Smooth muscle cell of trachea (primary cell): ENCODE measurements at places on chromosomes 6 and 20. TPM values are rescaled to one million over a fixed set of nuclear protein-coding genes. Genes with fewer than 3 reads are reported as not detected.

JPH2 gene
- under 0.01 and 0.50 TPM in 2 replicates for total RNA-seq

PNISR gene
- total RNA-seq = 64.5 and 100 TPM in 2 replicates

PKIB gene
- total RNA-seq = 2.6 and 11.1 TPM in 2 replicates

CD109 gene
- total RNA-seq = 34.1 and 98.2 TPM in 2 replicates

SLC22A16 gene
- 0.15 TPM in 1 of 2 replicates, not detected in the other for total RNA-seq

RAB44 gene
- under 0.01 TPM in 2 replicates for total RNA-seq

ARFGEF3 gene
- 0.17 and 0.44 TPM in 2 replicates for total RNA-seq

SRSF12 gene
- not detected in 2 replicates for total RNA-seq

SLC17A2 gene
- total RNA-seq = not detected in 2 replicates

MYLK2 gene
- not detected in 2 replicates for total RNA-seq

ZSCAN23 gene
- 4.3 and 11.1 TPM in 2 replicates for total RNA-seq

SLC22A7 gene
- total RNA-seq = not detected in 2 replicates

LGSN gene
- under 0.01 TPM in 1 of 2 replicates, not detected in the other for total RNA-seq

OR2B6 gene
- not detected in 2 replicates for total RNA-seq

BPIFA1 gene
- total RNA-seq = not detected in 2 replicates

ACSS1 gene
- total RNA-seq = 1.3 and 2.6 TPM in 2 replicates

COL11A2 gene
- 0.15 and 1.2 TPM in 2 replicates for total RNA-seq

VSTM2L gene
- 2.8 and 5.3 TPM in 2 replicates for total RNA-seq

OR2J3 gene
- total RNA-seq = not detected in 2 replicates
